ENCODE measurements at places on chromosomes 7 and 10. TPM values are rescaled to one million over a fixed set of nuclear protein-coding genes. Genes with fewer than 3 reads are reported as not detected.

EGR2 gene
- total RNA-seq, result 23.0 TPM

CUL1 gene
- 43.8 TPM for total RNA-seq

AGR3 gene
- total RNA-seq, result not detected

EVX1 gene
- not detected for total RNA-seq

- no peak for DNase-seq
These were observed 2.8 kb downstream of the TAS2R41 start for GRCh38 chr7:143480501-143480900.

DNA sequence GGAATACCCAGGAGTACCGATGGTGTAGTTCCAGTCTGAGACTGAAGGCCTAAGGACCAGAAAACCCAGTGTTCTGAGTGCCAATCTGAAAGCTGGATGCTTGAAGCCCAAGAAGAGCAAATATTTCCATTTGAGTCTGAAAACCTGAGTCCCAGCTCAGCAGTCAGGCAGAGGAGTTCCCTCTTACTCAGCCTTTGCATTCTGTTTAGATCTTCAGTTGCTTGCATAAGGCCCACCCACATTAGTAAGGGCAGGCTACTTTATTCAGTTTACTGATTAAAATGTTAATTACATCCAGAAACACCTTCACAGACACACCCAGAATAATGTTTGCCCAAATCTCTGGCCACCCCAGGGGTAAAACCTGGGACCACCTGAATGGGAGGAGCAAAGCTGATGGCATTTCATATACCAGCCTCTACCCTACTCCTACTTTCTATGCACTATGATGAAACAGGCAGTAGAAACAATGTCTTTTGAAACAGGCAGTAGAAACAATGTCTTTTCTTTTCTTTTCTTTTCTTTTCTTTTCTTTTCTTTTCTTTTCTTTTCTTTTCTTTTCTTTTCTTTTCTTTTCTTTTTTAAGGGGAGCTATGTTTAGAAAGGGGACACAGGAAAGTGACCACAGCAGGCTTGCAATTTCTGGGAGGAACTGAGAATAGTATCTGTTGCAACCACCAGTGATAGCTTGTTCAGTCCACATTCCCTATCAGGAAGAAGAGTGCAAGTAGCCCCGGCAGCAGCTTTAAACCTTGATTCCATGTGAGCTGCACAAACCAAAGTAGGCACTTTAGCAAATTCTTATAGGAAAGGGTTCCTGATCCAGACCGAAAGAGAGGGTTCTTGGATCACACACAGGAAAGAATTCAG lies 30.6 kb downstream of the FAM237B start:
- DNase-seq, result no peak

- DNase-seq, result no peak
These were observed 87.9 kb downstream of the PAXIP1 start for GRCh38 chr7:154914996-154915380.

DNA sequence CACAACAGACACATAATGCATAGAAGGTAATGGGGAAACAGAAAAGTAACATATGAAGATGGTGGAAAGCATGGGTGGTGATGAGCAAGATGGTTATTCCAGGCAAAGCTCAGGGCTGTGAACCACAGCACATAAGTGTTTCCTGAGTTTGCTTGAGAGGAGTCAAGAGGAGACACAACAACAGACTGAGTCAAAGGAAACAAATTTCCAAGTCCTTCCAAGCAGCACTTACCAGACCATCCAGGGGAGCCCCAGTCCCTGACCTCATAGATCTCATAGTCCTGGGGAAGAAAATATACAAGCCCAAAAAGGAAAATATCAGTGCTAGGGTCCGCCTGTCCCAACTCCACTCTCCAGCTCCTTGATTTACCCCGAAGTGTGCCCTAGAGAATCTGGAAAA lies 216.6 kb upstream of the FZD1 start:
- DNase-seq, result no peak

- no peak for DNase-seq
These were observed 201.1 kb downstream of the WDR37 start for GRCh38 chr10:1257274-1257673.

GRCh38 chr10:31774928-31775650 lies 153.5 kb downstream of the ARHGAP12 start:
- peak; percentile 26 for DNase-seq

- DNase-seq, result no peak
These were observed 584.2 kb upstream of the MBL2 start for GRCh38 chr10:53356616-53357349.

- DNase-seq, result no peak
These were observed 32.0 kb downstream of the SND1 start for GRCh38 chr7:127683776-127684681.

GRCh38 chr7:77866786-77867536 lies 68.4 kb downstream of the PHTF2 start:
- no peak for DNase-seq

DNA sequence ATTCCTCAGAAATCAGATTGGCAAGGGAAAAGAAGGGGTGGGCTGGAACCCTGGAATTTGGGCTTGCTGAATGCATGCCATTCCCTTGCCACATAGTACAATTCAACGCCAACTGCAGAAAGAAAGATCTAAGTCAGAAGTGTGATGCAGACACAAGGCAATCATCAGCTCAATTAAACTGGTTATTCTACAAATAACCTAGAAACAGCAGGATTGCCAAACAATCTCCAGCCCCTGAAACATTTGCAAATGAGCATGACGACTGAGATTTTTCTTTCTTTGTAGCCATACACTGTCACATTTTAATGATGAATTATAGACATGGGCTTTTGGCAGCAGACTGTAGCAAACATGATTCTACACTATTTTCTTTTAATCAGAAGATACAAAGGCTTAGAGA lies 16.5 kb upstream of the CREB5 start:
- no peak for DNase-seq

DNA sequence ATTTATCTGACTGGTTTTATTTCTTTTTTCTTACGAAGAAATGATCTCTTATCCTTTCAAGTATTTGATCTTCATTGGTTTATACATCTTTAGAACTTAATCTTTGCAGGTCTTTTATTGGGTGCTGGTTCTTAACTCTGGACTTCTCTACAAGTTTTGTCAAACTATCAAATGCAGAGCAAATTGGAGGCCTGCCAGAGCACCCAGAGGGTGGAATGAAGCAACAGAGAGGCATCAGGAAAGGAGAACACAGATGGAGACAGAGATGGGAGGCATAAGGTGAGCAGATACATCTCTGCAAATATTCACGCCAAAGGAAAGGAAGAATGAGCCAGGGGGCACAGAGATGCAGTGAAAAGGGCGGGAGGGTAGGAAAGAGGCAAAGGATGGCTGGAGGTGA lies 130.3 kb downstream of the PKD1L1 start:
- no peak for DNase-seq
